Astrocyte (in vitro differentiated cells and primary cell): ENCODE measurements at places on chromosomes 5 and 9.

DNA sequence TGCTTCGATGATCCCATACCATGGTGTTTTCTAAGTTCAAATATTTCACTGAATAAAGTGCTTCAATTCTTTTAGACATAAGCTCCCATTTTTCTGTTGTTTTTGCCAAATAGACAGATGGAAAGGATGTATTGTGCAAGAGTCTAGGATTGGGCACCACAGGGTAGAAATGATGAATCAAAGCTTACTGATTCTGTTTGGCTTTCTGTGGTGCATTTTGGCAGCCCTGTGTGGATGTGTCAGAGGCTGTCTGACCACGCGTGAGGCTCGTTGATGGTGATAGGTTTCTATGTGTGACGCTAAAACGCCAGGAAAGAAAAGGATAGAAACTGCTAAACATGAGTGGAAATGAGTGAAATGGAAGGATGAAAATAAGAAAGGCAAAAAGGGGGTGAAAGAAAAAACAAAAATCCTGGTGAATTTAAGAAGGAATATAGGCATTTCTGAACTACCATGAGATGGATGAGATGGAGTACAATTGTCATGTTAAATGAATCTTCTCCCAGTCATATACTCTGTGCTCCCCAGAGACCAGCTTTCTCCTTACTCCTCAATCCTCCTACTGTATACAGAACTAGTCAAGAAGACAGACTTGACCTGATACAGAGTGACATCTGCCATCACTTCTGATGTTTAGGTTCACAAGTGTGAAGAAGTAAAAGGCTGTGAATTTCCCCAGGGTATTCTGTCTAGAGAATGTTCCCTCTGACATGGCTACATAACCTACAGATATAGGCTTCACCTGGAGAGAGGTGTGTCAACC is 54.4 kb downstream of the ANKH start:
- peak; percentile 89 for DNase-seq

GRCh38 chr5:39455645-39456044 is 30.9 kb upstream of the DAB2 start:
- DNase-seq, result no peak

DNA sequence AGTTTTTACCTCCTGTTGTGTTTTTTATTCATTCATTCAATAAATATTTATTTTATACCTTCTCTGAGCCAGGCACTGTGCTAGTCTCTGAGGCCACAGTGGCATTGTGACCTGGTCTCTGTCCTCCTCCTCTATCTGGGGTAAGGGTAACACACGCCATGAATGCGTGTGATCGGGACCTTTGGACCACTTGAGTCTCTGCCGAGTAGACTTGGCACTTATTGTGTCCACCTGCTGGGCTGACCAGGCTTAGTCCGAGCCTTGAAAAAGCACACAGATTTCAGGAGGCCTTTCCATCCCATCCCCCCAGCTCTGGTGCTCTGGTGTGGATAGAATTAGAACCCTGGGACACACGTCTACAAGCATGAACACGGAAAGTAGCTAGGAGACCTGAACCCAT is 58.7 kb downstream of the ERGIC1 start:
- DNase-seq, result no peak

- no peak for DNase-seq
These were observed 37.1 kb downstream of the TENT4A start for GRCh38 chr5:6750142-6750840.

GRCh38 chr5:159031513-159031912 is 68.2 kb downstream of the EBF1 start:
- DNase-seq, result peak; percentile 65
